ENCODE measurements at places on chromosomes 12 and 14. TPM values are rescaled to one million over a fixed set of nuclear protein-coding genes. Genes with fewer than 3 reads are reported as not detected.

The PPP4R4 gene
- 0.47 TPM for total RNA-seq

The NTN4 gene
- total RNA-seq: 83.2 TPM

The C1R gene
- 514 TPM for total RNA-seq

The LRRK2 gene
- 110 TPM for total RNA-seq

The CLEC7A gene
- total RNA-seq: 20.0 TPM

The SALL2 gene
- 8.8 TPM for total RNA-seq

The IL22 gene
- not detected for total RNA-seq

The PZP gene
- total RNA-seq: 0.31 TPM

The PRB4 gene
- not detected for total RNA-seq

- no peak overlapping the region for H3K27ac ChIP-seq
- H3K36me3 ChIP-seq: no peaks in the 10 kb centered on the region
- DNase-seq: no peak
- H3K4me3 ChIP-seq: no peak overlapping the region
- no peaks in the 10 kb centered on the region for H3K4me1 ChIP-seq
Measured at GRCh38 chr12:2673966-2674810, 120.6 kb upstream of the FKBP4 start.

DNA sequence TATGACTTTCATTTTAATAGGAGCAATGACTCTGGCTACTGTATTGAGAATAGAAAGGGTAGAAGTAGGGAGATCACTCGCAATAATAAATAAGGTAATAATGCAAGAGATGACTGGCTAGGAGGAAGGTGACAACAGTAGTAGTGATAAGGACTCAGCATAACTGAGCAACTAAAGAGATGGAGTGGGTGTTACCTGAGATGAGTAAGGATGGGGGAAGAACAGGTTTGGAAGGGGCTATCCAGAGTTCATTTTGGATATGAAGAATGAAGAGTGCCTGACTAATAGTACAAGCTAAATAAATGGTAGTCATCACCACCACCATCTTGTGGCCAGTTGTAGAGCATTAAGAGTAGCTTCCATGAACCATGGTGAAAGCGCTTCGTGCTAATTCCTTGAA, 101.1 kb downstream of the RPS6KA5 start:
- H3K4me1 ChIP-seq: no peaks in the 10 kb centered on the region
- no peak for DNase-seq
- no peaks in the 10 kb centered on the region for H3K36me3 ChIP-seq

GRCh38 chr14:70268760-70269159, 80.0 kb upstream of the SLC8A3 start:
- H3K4me3 ChIP-seq: no peak overlapping the region
- no peak for DNase-seq
- no peaks in the 10 kb centered on the region for H3K27me3 ChIP-seq

DNA sequence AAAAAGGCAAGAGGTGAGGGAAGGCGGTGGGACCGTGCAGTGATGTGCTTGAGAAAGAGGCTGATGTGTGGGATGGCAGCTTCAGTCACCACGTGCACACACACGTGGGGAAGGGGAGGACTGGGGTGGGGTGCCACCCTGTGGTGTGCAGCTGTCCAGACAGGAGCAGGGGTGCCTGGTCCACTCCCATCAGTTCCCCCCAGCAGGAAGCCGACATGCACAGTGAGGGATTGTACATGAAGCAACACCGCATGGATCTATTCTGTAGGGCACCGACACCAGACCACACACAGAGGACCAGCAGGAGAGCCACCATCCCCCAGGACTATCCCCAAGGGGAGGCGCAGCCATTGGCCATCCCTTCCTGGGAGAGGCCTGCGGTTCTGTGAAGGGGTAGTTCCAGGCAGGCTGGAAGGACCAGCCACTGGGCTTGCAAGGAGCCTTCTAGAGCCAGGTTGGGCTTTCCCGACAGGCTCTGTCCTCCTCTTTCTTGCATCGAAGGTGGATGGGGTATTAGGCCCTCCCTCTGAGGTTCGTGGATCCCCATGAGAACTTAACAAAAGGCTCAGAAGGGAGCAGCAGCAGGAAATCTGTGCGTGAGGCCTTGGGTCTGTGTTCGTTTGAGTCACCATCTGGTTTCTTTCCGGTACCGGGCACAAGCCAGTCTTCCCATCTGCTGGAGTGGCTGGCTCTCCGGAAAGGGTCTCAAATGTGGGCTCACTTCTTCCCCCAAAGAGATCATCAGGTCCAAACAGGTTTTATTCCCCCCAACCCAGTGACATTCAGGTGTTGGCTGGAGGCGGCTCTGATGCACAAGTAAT, 59.8 kb downstream of the PLEKHG3 start:
- H3K36me3 ChIP-seq: no peaks in the 10 kb centered on the region
- H3K27me3 ChIP-seq: no peaks in the 10 kb centered on the region
- H3K27ac ChIP-seq: no peak overlapping the region
- no peak overlapping the region for H3K4me3 ChIP-seq

DNA sequence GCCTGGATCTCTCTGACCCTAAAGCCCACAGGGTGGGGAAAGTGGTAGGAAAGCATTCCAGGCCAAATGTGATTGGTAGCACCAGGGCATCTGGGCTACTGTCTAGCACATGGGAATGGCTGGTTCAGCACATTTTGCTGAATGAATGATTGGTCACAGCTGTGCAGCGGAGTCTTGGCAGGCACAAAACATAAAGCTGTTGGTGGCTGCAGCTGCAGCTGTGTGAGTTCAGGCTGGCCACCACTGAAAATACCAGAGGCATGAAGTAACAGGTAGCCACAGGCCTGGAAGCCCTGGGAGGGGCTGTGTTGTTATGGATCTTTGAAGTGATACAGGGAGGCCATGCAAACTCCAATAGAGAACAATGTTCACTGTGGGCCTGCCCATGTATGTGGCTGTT, 72.7 kb downstream of the MYRFL start:
- H3K4me1 ChIP-seq: peaks cover 2% of the 10 kb centered on the region
- no peak overlapping the region for H3K4me3 ChIP-seq
- DNase-seq: peak; percentile 59

- no peak overlapping the region for H3K4me3 ChIP-seq
- H3K4me1 ChIP-seq: no peaks in the 10 kb centered on the region
- H3K27ac ChIP-seq: no peak overlapping the region
Measured at GRCh38 chr12:110117956-110118685, 6.0 kb upstream of the IFT81 start.

DNA sequence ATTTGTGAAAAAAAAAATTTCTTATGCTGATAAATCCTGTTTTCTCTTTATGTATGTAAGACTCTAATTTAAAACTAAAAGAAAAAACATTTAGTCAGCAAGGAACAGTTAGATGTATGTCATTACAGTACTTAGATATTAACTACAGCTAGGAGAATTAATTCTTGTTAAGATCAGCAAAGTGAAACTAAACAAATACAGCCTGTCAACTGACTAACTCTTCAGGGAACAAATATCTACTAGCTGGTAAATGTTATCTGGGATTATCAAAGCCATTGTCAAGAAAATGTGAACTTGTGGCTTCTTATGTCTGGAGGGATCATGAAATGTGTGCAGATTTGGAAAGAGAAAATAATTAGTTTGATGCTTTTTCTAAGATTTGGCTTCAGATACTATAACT, 27.5 kb downstream of the MGAT4C start:
- H3K36me3 ChIP-seq: no peaks in the 10 kb centered on the region
- H3K27ac ChIP-seq: no peak overlapping the region
- no peaks in the 10 kb centered on the region for H3K27me3 ChIP-seq
- no peak overlapping the region for H3K4me3 ChIP-seq
- no peak for DNase-seq
- H3K4me1 ChIP-seq: no peaks in the 10 kb centered on the region

DNA sequence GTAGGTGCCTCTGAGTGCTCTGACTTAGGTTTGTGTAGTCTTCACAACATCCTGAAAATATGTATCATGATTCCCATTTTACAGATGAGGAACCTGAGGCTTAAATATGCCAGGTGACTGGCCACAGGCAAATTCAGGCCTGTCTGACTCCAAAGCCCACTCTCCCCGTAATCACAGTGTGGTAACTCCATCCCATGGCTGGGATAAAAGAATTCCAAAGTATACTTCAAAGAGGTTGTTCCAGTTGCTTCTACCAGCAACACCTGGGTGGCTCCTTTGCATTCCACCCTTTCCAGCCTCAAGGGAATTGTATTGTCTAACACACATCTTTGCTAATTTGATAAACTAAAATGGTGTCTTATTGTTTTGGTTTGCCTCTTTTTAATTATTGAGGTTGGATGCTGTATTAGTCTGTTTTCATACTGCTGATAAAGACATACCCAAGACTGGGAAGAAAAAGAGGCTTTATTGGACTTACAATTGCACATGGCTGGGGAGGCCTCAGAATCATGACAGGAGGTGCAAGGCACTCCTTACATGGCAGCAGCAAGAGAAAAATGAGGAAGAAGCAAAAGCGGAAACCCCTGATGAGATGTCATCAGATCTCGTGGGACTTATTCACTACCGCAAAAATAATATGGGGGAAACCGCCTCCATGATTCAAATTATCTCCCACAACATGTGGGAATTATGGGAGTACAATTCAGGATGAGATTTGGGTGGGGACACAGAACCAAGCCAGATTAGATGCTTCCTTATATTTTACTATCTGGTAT, 9.9 kb upstream of the CHST11 start:
- H3K36me3 ChIP-seq: no peaks in the 10 kb centered on the region
- H3K4me1 ChIP-seq: no peaks in the 10 kb centered on the region
- no peak overlapping the region for H3K4me3 ChIP-seq
- no peak overlapping the region for H3K27ac ChIP-seq
- no peaks in the 10 kb centered on the region for H3K27me3 ChIP-seq

DNA sequence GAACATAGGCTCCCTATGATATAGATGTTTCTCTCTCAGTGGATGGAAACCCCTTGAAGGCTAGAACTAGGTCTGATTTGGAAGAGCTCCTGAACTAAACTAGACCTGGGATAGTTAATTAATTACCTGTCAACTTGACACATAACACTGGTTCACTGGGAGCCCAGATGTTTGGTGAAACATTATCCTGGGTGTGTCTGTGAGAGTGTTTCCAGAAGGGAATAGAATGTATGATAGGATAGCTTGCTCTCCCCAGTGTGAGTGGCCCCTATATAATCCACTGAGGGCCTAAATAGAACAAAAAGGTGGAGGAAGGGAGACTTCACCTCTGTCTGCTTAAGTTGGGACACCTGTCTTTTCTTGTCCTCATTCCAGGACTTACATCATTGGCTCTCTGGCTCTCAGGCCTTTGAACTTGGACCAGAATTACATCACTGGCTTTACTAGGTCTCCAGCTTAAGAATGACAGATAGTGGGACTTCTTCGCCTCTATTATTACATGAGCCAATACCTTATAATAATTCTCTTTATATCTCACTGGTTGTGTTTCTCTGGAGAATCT, 194.1 kb downstream of the KTN1 start:
- no peak for DNase-seq
- no peaks in the 10 kb centered on the region for H3K27me3 ChIP-seq
- H3K36me3 ChIP-seq: no peaks in the 10 kb centered on the region
- no peak overlapping the region for H3K27ac ChIP-seq
- no peak overlapping the region for H3K4me3 ChIP-seq

DNA sequence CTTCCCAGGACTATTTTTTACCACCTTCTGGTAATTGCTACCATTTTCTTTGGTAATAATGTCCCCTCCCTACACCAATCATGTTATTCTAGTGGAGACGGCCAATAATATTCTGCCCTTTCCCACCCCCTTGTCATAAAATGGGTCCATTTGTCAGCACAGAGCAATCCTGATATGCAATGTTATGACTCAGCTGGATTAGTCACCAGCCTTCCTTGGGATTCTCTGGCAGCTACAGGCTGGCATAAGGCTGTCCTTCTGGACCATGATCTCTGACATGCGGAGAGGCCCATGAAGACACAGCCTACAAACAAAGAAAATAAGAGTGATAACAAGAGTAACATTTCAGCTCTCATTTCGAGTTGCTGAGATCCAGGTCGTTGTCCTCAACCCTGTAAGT, 222.0 kb upstream of the CPNE8 start:
- no peak overlapping the region for H3K27ac ChIP-seq
- no peak for DNase-seq
- no peaks in the 10 kb centered on the region for H3K4me1 ChIP-seq
- H3K27me3 ChIP-seq: no peaks in the 10 kb centered on the region

DNA sequence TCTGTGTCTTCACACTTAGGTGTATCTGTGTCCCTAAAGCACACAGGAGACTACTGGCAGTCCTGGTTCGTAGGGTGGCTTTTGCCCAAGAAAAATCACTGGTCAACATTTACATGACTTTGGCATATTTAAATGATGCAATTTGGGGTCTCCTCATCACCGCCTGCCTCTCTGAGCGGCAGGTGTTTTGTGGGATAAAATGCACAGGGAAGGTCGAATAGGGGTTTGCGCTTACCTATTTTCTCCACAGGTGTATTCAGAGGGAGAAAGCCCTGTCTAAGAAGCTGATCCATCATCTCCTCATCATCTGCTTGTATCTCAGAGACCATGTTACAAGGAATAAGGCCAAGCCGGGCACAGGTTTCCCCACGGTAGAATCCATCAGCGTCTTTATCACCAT, 74.7 kb downstream of the PIWIL1 start:
- H3K27me3 ChIP-seq: no peaks in the 10 kb centered on the region
- no peak overlapping the region for H3K4me3 ChIP-seq
- no peak overlapping the region for H3K27ac ChIP-seq

- H3K36me3 ChIP-seq: no peaks in the 10 kb centered on the region
- H3K4me1 ChIP-seq: peaks cover 15% of the 10 kb centered on the region
Measured at GRCh38 chr12:25975179-25975578, 16.7 kb downstream of the RASSF8 start.

DNA sequence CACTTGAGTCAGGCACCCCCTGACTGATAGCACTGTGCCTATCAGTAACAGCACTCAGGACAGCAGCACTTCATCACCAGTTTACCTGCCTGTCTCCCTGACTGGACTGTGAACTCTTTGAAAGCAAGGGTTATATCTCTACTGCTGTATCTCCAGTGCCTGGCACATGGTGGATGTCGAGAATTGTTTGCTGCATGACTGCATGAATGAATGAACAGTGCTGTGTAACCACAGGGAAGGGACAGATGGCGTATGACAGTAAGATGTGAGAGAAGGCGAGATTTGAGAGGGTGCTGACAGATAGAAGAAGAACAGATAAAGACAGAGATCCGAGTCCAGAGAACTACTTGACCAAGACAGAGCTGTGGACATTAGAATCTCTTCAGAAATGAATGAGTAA, 29.7 kb downstream of the BRAP start:
- H3K4me3 ChIP-seq: no peak overlapping the region
- no peaks in the 10 kb centered on the region for H3K27me3 ChIP-seq
- H3K27ac ChIP-seq: no peak overlapping the region

GRCh38 chr12:1188016-1188415, 197.0 kb downstream of the ERC1 start:
- H3K4me3 ChIP-seq: no peak overlapping the region
- DNase-seq: no peak
- H3K4me1 ChIP-seq: no peaks in the 10 kb centered on the region
- H3K27me3 ChIP-seq: no peaks in the 10 kb centered on the region
- peaks cover 2% of the 10 kb centered on the region for H3K36me3 ChIP-seq

- no peak overlapping the region for H3K27ac ChIP-seq
- no peak overlapping the region for H3K4me3 ChIP-seq
Measured at GRCh38 chr14:99055816-99056215, 216.2 kb downstream of the BCL11B start.

- no peak overlapping the region for H3K4me3 ChIP-seq
- no peaks in the 10 kb centered on the region for H3K36me3 ChIP-seq
- DNase-seq: no peak
Measured at GRCh38 chr14:95683793-95684192, 2.4 kb upstream of the TCL1B start.

- no peaks in the 10 kb centered on the region for H3K36me3 ChIP-seq
- peak overlapping the region; percentile 17 for H3K4me3 ChIP-seq
- no peaks in the 10 kb centered on the region for H3K27me3 ChIP-seq
- H3K27ac ChIP-seq: peak overlapping the region; percentile 58
- peaks cover 20% of the 10 kb centered on the region for H3K4me1 ChIP-seq
Measured at GRCh38 chr12:45259675-45260074, 43.8 kb downstream of the ANO6 start.

All from kidney (tissue), 22 donors.